ENCODE measurements at places on chromosomes 3 and 15.

DNA sequence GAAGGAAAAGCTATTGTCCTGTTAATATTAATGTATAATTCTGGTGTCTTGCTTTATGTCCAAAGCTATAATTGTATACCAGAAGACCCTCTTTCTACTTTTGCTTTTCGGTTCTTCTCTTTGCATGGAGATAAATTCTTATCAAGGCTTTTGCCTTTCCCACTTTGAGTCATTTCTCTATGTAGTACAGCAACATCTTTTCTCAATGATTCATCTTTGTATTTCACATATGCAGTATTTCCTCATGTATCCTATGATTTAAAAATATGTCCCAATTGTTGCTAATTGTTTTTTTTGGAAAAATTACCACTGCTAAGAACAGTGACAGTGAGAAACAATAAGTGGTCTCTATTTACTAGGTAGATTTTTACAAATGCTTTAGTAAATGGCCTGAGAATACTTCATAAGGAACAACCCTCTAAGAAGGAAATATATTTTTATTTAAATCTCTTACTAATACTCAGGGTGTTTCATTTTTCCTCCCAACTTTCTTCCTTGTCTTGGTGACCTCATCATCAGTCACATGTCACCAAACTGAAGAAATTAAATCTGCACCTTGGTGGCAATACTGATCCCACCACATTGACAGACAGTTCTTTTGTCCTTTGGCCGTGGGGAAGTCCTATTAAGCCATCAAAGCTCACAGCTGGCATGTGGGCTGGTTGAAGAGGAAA is 290.6 kb downstream of the SATB1 start:
- no peak for DNase-seq

DNA sequence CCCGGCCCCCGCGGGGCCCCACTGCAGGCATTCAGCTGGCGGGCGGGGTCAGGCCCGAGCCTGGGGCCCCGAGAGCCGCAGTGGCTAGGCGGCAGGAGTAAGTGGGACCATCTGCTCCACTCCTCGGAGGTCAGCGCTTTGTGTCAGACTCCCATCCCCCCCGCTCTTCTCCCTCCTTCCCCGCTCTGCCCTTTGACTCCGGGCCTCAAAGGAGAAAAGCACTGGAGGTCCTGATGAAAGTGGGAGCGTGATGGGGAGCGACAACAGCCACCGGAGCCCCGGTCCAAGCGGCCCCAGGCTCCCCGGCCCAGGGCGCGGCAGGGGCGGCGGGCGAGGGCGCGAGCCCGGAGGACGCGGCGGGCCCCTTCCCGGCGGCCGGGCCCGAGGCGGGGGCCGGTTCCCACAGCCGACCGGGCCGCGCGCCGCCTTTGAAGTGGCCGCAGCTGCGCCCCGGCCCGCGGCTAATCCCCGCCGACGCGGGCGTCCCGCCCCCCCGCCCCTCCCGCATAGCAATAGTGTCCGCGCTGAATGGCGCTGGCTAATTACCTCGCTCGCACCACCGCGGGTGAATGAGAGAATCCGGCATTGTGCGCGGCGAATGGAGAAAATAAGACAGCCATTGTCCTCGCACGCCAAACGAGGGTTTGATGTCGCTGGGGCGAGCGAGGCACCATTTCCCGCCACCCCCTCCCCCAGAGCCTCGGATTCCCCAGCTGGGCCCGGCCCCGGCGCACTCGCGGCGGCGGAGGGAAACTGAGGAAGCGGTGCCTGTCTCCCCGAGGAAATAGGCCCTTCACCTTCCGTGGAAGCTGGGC is 22.4 kb downstream of the IGDCC3 start:
- DNase-seq = no peak

DNA sequence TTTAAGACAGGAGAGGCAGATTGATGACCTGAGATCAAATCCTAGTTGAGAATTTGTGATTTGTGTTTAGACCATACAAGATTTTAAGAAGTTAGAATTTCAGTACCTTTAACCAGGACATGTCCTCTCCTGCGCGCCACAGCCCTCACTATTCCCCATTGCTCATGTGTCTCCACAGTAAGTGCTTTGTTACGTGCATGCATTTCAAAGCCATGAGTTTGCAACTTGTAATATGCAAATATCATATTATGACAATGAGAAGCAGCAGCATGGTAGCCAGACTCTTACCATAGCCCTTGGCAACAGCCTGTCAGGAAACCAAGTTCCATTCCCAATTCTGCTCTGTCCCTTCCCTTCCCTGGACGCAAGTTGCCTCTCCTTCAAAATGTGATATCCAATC is 73.3 kb upstream of the ATP13A5 start:
- DNase-seq = no peak

DNA sequence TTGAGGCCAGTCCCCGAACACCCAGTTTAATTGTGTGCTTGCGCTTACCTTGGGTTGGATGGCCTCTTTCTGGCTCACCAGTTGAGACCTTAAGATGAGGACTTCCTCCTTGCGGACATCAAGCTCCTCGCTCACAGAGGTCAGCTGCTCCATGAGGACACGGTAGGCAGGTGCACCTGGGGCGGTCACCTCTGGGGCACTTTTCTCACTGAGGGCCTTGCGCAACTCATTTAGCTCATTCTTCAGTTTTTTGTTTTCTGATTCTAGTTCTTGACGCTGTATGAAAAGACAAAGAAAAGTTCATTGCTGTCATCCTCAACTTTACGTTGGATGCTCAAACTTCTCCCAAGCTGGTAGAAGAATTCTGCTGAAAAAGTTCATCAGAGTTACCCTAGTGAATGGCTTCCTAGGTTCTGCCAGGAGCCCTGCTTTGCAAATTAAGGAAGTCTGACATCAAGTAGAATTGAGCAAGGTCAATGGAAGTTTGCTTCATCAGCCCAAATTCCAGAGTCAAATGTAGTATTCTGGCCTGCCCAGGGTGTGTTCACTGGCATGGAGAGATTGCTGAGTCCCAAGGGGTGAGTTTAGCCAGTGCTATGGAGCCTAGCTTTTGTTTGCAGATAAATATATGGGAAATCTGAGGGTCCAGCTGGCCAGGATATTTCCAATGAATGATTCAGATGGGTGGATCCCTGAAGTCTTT is 55.8 kb upstream of the MYO5C start:
- DNase-seq = no peak

- DNase-seq = no peak
Observed at GRCh38 chr15:69880571-69881301, 217.0 kb downstream of the TLE3 start.

GRCh38 chr3:52986938-52987337 is 58.9 kb downstream of the SFMBT1 start:
- no peak for DNase-seq

DNA sequence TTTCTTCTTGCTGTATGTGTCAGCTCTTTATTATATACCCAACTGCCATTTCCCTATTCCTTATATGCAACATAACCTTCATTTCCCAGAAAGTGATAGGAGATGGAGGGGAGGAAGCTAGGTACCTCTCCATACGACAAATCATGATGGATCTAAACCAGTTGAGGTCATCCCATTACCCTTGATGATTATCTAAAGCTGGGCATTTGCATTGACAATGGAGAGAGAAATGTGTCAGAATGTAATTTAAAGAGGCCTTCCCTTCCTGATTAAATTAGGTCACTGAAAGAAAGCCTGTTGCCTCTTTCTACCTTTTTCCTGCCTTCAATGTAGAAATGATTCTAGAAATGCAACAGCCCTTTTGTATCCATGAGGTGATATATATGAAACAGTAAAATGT is 81.9 kb downstream of the SUCNR1 start:
- DNase-seq = no peak

- DNase-seq = no peak
Observed at GRCh38 chr15:92648190-92648875, 7.2 kb downstream of the FAM174B start.

DNA sequence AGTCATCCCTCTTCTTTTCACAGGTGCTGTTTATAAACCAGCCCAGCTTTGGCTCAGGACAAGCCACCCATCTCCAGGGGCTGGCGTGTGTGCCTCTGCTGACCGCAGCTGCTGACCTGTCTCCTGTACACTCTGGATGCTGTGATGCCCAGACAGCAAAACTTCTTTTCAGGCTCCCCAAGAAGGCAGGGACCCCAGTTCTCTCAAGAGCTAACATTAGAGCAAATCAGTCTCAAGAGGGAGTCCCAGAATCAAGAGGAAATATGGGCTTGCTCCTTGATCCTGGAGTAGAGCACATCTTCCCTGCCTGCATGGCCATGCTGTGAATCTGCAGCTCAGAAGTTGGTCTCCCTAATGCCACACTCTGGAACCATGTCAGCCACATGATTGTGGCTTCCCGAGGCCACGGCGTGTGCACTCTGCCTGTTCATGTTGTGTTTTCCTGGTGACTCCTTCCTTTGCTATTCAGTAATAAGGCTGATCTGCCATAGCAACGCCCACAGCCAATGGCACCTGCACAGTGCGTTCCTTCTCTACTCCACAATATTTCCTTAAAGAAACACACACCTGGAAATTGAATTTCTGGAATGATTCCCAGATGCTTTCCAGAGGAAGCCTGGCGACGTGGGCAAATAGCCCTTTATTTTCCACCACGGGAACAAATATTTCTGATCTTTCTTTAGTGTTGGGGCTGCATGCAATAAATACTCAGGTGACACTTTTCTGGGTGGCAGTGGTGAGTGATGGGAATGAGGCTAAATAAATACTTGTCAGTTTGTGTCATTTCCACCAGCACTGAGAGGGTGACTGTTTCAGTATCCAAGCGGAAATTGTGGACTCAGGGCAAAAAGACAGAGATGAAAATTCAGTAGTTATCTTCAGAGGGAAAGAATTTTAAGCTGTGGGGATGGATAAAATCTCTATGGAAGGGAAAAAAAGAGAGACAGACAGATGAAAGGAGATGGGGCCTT is 21.9 kb upstream of the THSD4 start:
- no peak for DNase-seq

DNA sequence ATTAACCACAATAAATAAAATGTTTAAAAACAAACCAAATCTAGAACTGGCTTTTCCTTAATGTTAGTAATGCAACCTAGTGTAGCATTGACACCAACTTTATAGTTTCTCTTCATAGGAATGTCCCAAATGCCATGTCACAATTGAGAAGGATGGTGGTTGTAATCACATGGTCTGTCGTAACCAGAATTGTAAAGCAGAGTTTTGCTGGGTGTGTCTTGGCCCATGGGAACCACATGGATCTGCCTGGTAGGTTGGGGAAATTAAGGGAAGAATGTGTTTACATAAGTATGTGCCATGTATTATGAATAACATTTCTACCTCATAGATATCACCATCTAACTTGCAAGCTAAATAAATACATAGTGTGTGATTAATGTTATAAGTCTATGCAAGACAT is 84.4 kb upstream of the GOLGA6B start:
- no peak for DNase-seq

DNA sequence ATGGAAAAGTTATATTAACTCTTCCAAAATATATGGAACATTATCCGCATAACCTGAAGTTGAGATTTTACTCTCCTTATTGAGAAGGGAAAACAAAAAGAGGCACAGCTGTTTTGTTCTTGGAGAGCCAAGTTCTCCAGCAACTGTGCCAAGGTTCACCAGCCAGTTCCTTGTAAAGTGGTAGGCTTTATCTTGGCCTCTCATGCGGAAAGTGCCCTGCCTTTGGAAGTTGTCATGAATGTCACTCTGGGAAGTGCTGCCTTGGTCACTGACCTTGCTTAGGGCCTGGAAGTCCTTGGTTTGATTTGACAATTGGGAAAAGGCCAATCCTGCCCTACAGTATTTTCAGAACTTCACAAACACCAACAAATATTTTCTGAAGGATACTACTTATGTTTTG is 44.2 kb upstream of the THRB start:
- DNase-seq = no peak

DNA sequence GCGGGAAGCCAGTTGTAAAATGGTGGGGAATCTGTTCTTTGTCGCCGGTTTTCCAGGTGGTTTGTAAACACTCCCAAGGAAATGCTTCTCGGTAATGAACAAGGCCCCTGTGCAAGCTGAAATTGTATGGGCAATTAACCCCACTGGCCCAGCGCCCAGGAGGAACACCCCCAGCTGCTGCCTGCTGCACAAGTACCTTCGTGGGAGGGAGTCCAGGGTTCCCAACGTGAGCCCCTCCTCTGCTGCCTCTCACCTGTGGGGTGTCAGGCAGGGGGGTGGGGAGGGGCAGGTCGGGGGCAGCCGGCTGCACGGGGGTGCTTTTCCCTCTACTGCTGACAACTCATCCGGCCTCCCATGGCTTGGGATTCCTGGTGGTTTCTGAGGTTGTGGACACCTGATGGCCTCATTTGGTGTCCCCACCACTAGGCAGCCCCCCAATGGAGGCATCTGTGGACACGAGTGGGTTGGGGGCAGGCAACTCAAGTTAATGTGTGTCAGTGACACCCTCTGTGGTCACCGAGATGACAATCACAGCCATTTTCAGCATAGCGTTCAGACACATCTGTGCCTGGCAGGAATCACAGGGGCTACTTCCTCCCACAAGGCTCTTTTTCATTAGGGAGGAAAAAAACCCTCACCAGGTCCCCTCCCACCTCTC is 35.6 kb upstream of the PRR23E start:
- no peak for DNase-seq

Measured in stimulated activated CD8-positive, alpha-beta memory T cell treated with anti-CD3 and anti-CD28 coated beads, Interleukin-2, amount 100 ng/mL, for 1 hour (primary cell).